ENCODE measurements at places on chromosomes 7 and 10. TPM values are rescaled to one million over a fixed set of nuclear protein-coding genes. Genes with fewer than 3 reads are reported as not detected.

INPP5A gene
- total RNA-seq = 47.4 TPM

FEZF1 gene
- not detected for total RNA-seq

HKDC1 gene
- 0.77 TPM for total RNA-seq

CLEC2L gene
- total RNA-seq = not detected

ZNF248 gene
- 7.5 TPM for total RNA-seq

PTPRN2 gene
- total RNA-seq = 0.34 TPM

RAPGEF5 gene
- total RNA-seq = 0.95 TPM

TBX20 gene
- total RNA-seq = not detected

PNLIPRP3 gene
- not detected for total RNA-seq

TMEM236 gene
- total RNA-seq = not detected

COL28A1 gene
- total RNA-seq = 0.16 TPM

PIK3CG gene
- total RNA-seq = not detected

ZNF32 gene
- 54.1 TPM for total RNA-seq

ASZ1 gene
- not detected for total RNA-seq

All from bronchial smooth muscle cell (primary cell).